ENCODE measurements at places on chromosomes 6 and 20.

GRCh38 chr20:35014537-35014936, 58.9 kb downstream of the MYH7B start:
- DNase-seq, result no peak

DNA sequence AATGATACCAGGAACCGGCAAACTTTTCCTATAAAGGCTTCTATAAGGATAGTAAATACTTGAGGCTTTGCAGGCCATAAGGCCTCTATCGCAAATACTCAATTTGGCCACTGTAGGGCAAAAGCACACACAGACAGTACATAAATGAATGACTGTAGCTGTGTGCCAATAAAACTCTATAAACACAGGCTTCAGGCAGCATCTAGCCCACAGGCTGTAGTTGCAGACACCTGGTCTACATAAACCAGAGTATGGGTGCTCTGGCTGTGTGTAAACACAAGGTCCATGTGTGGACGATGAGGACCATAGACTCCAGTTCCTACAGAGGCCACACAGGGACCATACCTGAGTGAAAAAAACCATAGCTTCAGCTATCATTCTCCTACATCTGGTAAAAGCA, 52.2 kb downstream of the ZMYND8 start:
- no peak for DNase-seq

GRCh38 chr6:162904069-162904663, 176.4 kb downstream of the PACRG start:
- no peak for DNase-seq

GRCh38 chr6:13273202-13273930, 55.0 kb downstream of the TBC1D7 start:
- DNase-seq, result no peak

GRCh38 chr6:36597775-36598174, 3.6 kb downstream of the SRSF3 start:
- DNase-seq, result no peak

DNA sequence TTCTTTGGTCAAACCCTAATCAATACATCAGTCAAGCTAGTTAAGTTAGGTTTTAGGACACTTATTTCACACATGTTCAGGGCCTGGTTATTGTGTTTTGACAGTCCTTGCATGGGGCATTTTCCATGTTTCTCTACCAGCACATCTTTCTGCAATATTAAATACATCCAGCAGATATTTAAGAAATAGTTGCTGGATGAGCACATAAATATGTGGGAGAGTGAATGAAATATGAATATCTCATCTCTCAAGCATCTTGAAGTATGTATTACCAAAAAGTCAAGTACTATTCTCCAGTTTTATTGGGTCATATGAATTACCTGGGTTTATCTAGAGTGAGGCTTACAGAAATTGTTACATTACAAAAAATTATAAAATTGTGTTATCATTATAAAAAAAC, 621.9 kb upstream of the GJE1 start:
- DNase-seq, result no peak

- DNase-seq, result no peak
These were observed 38.8 kb downstream of the METTL24 start for GRCh38 chr6:110319381-110319780.

DNA sequence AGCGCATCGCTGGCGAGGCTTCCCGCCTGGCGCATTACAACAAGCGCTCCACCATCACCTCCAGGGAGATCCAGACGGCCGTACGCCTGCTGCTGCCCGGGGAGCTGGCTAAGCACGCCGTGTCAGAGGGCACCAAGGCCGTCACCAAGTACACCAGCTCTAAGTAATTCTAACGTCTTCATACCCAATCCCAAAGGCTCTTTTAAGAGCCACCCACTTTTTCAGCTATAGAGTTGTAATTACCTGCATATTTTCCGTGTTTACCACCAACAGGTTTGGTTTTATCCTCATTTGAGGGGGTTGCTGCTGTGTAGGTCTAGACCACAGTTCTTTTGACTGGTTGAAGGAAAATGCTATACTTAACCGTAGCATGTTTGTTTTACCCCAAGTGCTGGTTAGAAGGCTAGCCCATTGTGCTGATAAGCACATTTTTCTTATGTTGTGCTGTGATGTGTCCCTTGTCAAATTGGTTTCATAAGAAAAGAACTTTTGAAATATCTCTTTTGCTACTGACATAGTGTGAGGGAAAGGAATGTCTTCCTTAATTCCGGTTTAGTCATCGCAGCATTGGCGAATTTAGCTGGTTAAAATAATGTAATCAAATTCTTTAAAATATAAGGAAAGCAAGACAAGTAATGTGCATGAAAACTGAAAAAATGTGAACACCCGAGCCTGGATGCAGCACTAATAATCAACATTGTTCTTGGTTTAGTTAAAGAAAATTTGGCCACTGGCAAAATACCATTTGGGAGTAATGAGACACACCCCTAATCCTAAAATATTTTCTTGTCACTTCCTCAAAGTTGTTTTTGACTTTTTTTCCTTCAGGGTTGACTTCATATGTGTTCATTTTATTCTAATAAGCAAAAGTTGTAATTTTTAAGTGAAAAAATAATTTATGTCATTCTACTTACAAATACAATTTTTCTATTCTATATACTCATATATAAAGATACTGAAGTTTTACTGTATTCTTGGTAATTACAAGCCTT, 112.8 kb downstream of the HFE start:
- peak; percentile 42 for DNase-seq

DNA sequence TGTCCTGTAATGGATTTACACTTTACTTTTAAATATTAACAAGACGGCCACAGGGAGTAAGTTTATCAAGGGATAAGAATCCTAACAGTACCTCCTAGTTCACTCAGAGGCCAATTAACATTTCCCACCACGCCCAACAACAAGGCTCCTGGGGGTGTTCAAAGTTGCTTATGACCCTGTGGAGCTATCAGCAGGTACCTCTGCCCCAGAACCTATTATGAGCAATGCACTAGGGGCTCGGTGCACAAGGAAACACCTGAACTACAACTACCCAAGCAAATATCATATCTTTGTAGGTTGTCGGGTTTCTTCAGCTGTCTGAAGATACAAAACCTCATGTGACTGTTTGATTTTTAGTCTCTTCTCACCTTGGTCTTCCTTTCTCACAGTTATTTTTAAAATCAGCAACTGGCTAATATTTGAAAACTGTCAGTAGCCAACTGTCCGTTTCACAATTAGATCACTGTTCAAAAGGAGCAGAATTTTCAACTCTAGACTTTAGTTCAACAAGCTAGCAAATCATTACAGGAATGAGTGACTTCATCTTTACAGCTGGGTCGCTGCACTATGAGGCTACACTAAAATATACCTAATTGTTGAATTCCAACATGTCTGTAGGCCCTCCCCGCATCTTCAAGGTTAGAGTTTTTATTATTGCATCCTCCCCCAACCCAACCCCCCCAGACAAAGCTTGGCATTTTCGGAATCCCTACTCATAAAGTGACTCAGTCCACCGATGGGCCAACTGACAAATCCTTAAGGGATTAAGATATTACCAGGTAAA, 38.1 kb downstream of the B4GALT5 start:
- DNase-seq, result no peak

DNA sequence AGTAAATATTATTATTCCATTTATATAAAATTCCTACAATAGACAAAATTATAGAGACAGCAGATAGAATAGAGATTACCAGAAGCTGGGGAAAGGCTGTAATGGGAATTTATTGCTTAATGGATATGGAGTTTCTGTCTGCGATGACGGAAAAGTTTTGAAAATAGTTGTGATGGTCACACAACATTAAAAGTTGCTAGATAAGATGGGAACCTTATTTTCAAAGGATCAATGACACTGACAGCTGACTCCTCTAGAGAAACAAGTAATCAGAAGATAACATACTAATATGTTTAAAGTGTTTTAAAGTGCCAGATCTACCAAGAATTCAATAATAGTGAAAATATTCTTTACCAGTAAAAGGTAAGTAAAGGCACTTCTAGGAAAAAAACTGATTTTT, 236.3 kb downstream of the HIVEP2 start:
- no peak for DNase-seq

- DNase-seq, result no peak
These were observed 338.3 kb downstream of the RNF144B start for GRCh38 chr6:18725449-18725848.

- DNase-seq, result no peak
These were observed 28.3 kb downstream of the PPP1R16B start for GRCh38 chr20:38833857-38834164.

DNA sequence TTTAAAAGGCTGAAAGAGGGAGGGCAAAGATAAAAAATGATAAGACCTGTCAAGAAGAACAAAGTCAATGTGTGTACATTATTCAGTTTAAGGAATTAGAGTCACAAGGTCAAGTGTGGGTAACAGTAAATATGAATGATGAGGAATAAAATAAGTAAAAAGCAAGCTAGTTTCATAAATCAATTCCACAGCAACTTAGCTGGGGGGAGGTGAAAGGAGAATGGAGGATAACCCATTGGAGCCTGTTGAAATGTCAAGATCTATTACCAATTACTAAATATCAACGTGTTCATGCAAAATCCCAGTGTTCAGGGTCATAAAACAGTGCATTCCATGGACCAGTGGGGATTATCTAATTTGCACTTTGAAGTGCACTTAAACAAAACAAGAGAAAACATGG, 242.9 kb downstream of the TBX18 start:
- no peak for DNase-seq

DNA sequence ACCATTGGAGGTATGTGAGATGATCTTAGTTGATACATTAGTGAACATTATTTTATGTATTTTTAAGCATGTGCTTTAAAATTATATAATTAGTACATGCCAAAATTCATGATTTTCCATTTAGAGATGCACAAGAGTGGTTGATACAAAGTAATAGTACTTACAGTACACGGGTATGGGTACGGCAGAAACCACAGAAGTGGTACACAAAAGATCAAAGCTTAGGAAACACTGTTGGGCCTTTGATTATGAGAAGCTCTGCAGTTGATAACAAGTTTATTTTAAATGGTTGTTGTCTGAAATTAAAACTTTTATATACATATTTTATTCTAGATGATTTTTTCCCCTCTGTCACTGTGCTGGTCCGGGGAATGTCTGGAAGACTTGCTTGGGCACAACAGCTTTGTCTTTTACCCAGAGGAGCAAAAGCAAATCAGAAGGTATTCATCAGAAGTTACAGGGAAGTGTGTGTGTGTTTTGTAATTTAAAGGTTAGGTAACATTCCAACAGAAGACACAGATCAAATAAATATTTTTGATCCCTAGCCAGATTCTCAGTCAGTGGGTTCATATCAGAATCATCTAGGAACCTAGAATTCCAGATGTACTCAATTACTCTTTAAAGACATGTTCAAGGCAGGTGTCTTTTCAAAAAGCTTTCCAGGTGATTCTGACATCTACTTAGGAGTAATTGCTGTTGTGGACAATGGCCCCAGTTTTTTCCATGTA, 32.5 kb upstream of the ADIG start:
- DNase-seq, result no peak

DNA sequence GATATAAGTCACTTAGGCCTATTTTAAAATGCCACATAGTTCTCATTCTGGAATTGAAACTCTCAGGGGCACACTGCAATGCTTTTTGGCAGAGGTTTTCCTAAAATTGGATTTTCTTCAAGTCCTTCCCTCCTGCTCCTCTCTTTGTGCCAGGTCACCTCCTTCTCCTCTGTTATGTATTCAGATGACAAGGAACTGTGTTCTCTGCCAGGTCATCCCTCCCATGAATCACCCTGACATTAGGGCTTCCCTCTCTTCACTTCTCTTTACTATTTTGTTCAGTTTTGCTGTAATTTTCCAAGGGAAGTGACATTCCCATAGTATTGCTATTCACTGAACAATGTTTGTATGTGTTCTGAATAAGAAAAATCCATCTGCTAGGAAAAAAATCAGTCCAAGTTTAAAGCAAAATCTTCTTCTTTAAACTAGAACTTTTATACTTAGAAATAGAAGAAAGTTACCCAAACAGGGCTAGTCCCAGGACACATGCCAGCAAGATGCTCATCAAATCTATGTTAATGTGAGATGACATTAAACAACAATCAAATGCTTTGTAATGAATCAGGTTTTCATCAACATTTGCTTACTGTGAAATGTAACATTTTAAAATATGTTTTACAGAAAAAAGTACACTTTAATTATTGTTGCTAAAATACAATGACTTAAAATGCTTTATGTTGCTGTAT, 461.1 kb downstream of the MMUT start:
- no peak for DNase-seq

- DNase-seq, result no peak
These were observed 11.0 kb downstream of the LY86 start for GRCh38 chr6:6599468-6599873.

- no peak for DNase-seq
These were observed 52.6 kb downstream of the E2F3 start for GRCh38 chr6:20454204-20454824.

DNA sequence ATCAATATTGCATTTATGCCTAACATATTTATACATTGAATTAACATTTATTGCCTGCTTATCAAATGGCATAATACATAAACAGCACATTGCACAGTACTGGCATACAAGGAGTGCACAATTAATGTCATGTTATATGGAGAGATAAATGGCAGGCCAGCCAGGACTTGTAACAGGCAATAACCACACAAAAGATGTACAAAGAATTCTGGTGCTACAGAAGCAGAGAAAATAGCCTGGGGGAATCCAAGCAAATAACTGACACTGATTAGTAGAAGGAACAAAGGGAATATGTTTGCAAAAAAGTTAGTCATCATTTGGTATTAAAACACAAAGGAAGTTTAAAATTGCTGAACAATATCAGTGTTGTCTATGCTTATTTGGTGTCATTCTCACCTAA, 27.3 kb downstream of the COL21A1 start:
- no peak for DNase-seq

DNA sequence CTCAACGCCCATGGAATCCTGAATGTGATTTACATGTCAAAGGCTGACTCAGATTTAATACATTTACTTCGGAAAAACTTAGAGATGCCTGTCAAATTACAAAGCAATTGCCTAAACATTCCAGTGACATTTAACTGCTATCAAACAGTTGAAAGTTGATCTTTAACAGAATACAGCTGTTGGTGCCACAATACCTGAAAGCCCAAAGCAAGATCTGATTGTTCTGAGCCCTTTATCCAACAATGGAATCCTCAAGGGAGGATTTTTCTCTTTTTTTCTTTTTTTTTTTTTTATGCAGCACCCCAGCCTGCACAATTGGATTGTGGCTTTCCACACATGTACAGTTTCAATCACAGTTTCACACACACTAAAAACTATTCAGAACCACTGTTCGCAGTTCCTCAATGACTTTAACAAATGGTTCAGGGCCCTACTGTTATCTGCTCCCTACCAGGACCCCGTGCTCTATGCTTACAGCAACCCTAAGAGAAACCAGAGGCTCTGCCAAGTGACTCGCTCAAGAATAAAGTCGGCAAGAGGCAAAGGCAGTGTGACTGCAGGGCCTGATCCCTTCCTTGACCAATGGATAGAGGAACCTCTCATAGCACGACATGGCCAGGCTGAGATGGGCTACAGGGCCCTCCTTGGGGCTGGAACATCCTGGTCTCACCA, 33.3 kb downstream of the EPB41L2 start:
- no peak for DNase-seq

GRCh38 chr20:6685181-6685582, 82.3 kb upstream of the BMP2 start:
- peak; percentile 96 for DNase-seq

DNA sequence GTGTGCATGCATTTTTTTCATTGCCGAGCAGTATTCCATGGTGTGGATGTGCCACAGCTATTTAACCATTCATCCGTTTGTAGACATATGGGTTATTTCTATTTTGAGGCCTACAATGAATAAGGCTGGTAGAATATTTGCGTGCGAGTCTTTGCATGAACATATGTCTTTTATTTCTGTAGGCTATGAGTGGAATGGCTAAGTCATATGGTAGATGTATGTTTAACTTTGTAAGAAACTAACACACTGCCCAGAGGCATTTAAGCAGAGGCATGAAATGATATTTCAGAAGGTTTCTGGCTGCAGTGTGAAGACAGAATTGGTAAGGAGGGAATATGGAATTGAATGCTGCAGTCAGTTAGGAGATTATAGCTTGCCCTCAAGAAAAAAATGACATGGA, 457.4 kb upstream of the CDH4 start:
- DNase-seq, result no peak
